ENCODE measurements at places on chromosomes 2 and 18. TPM values are rescaled to one million over a fixed set of nuclear protein-coding genes. Genes with fewer than 3 reads are reported as not detected.

GRCh38 chr18:57149531-57149930, 2.6 kb downstream of the BOD1L2 start:
- no peak for DNase-seq
- H3K4me3 ChIP-seq = no peak overlapping the region
- no peaks in the 10 kb centered on the region for H3K27me3 ChIP-seq
- H3K27ac ChIP-seq = no peak overlapping the region
- peaks cover 54% of the 10 kb centered on the region for H3K4me1 ChIP-seq
- H3K36me3 ChIP-seq = peaks cover 4% of the 10 kb centered on the region

DNA sequence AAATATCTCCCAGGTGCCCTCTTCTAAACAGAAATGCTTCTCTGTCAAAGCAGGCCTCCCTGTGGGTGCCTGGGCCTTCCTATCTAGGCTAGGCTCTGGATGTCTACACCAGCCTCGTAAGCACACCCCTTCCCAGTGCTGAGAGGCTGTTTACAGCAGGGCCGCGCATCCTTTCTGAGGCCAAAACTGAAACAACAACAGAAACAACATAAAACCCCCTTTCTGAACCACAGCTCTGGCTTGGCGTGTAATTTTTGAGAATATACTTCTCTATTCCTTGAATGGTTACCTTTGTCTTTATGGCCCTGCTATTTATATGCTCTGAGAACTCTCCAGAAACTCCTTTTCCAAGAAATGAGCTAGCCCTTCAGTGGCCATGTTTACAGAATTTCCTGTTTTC, 118.4 kb downstream of the BCL2L11 start:
- H3K4me1 ChIP-seq = no peaks in the 10 kb centered on the region
- no peak overlapping the region for H3K4me3 ChIP-seq
- no peak overlapping the region for H3K27ac ChIP-seq
- no peaks in the 10 kb centered on the region for H3K36me3 ChIP-seq
- DNase-seq = no peak

BOLL gene
- total RNA-seq = 0.22 TPM

DNA sequence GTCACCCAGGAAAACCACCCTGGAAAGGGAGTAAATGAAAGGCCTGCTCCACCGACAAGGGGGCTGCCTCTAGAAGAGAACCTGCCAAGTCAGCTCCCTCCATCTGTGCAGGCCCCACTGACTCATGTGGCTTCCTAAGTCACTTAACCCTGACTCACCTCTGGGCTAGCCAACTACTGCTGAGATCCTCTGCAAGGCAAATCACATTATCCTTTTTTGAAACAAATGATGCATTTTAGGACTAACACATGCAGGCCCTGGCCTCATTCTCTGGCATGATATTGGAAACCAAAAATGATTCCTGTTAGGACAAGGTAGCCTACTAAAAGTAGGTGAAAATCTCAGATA, 474.6 kb downstream of the EPHA4 start:
- no peak overlapping the region for H3K27ac ChIP-seq
- H3K4me3 ChIP-seq = no peak overlapping the region
- H3K27me3 ChIP-seq = peaks cover 3% of the 10 kb centered on the region
- H3K36me3 ChIP-seq = no peaks in the 10 kb centered on the region

SAG gene
- total RNA-seq = not detected

DNA sequence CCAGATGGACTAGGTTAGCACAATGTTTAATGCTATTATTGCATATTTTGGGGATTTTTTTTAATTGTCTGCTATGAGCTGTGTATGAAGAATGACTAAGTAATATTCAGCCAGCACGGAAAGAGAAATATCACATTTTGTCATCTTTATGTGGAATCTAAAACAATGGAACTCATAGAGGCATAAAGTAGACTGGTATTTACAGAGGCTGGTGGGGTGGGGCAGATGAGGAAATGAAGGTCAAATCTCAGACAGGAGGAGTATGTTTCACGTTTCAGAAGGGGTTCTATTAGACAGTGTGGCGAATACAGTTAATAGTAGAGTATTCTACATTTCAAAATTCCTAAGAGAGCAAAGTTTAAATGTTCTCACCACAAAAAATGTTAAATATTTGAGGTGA, 4.7 kb downstream of the CDH19 start:
- H3K36me3 ChIP-seq = no peaks in the 10 kb centered on the region
- no peaks in the 10 kb centered on the region for H3K27me3 ChIP-seq
- no peak overlapping the region for H3K27ac ChIP-seq
- H3K4me1 ChIP-seq = no peaks in the 10 kb centered on the region

HRH4 gene
- total RNA-seq = not detected

GRCh38 chr2:31231571-31232302, 2.2 kb upstream of the EHD3 start:
- no peaks in the 10 kb centered on the region for H3K36me3 ChIP-seq
- peaks cover 15% of the 10 kb centered on the region for H3K4me1 ChIP-seq
- no peak overlapping the region for H3K27ac ChIP-seq
- peaks cover 11% of the 10 kb centered on the region for H3K27me3 ChIP-seq
- H3K4me3 ChIP-seq = no peak overlapping the region

MBD5 gene
- total RNA-seq = 65.6 TPM

VWA3B gene
- total RNA-seq = 0.47 TPM

CREG2 gene
- 0.65 TPM for total RNA-seq

DUSP2 gene
- 0.64 TPM for total RNA-seq

HOXD10 gene
- total RNA-seq = not detected

DPP4 gene
- 3.3 TPM for total RNA-seq

DNA sequence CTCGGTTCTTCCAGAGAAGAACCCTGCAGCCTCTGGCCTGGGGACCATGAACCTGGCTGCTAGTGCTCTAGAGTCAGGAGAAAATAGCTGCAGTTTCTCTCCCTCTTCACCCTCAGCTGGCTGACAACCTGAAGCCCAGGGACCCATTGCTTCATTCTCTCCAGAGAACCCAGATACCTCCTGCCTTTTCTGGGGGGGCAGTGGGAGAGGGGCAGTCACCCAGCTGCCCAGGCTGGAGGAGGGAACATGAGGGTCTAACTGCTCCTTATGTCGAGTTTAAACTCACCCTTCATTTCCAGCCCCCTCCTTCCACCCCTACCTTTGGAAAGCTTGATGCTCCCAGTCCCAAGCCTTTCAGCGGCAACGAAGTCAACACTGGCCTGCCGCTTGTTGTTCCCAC, 7.6 kb upstream of the ZFAND2B start:
- no peak for DNase-seq
- H3K27me3 ChIP-seq = peaks cover 14% of the 10 kb centered on the region
- no peak overlapping the region for H3K27ac ChIP-seq
- H3K36me3 ChIP-seq = no peaks in the 10 kb centered on the region
- no peak overlapping the region for H3K4me3 ChIP-seq
- H3K4me1 ChIP-seq = no peaks in the 10 kb centered on the region

GRCh38 chr2:2641541-2642410, 310.7 kb upstream of the MYT1L start:
- DNase-seq = no peak
- H3K27ac ChIP-seq = no peak overlapping the region
- no peaks in the 10 kb centered on the region for H3K36me3 ChIP-seq
- H3K27me3 ChIP-seq = peaks cover 28% of the 10 kb centered on the region

DNA sequence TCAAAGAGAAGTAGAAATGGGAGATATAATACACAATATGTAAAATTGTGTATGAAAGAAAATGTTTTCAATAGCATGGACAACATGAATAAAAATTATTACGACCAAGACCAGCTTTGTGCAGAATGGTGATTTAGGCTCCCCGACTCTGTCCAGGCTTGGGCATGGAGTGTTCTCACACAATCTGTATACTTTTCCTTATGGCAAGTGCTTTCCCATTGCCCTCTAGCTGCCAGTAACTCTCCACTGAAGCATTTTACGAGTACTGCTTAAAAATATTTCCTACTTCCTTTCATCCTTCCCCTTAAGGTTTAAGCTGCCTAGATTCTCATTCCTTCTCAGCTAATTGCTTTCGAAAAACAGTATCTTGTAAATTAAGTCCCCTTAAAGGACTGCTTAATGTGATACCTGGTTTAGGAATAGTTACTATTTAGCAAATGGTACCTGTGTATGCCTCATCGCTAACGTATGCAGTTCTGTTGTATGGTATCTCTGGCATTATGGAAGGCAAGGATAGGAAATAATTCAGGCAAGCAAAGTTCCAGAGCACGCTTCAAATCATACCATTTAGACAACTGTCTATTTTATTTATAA, 714.6 kb downstream of the ERBB4 start:
- H3K27ac ChIP-seq = no peak overlapping the region
- no peak overlapping the region for H3K4me3 ChIP-seq
- no peaks in the 10 kb centered on the region for H3K4me1 ChIP-seq

DNA sequence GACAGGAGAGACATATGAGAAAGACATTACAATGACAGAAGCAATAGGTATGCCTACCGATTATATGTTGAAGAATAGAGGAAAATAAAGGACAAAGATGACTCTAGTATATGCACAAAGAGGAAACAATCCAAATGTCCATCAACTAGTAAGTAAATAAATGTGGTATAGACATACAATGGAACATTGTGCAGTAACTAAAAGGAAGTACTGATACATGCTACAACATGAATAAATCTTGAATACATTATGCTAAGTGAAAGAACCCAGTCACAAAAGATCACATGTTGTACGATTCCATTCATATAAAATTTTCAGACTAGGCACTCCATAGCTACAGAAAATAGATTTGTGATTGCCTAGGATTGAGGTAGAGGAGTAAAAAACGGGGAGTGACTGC, 28.5 kb upstream of the PGAP1 start:
- peaks cover 42% of the 10 kb centered on the region for H3K4me1 ChIP-seq
- H3K4me3 ChIP-seq = peak overlapping the region; percentile 25
- DNase-seq = no peak
- H3K27me3 ChIP-seq = no peaks in the 10 kb centered on the region

SLC4A5 gene
- 5.9 TPM for total RNA-seq

GRCh38 chr2:174012347-174013314, 47.5 kb upstream of the SP3 start:
- no peak overlapping the region for H3K27ac ChIP-seq
- H3K4me3 ChIP-seq = peak overlapping the region; percentile 49
- H3K4me1 ChIP-seq = peaks cover 32% of the 10 kb centered on the region
- peaks cover 68% of the 10 kb centered on the region for H3K27me3 ChIP-seq
- H3K36me3 ChIP-seq = no peaks in the 10 kb centered on the region
- DNase-seq = no peak

DNA sequence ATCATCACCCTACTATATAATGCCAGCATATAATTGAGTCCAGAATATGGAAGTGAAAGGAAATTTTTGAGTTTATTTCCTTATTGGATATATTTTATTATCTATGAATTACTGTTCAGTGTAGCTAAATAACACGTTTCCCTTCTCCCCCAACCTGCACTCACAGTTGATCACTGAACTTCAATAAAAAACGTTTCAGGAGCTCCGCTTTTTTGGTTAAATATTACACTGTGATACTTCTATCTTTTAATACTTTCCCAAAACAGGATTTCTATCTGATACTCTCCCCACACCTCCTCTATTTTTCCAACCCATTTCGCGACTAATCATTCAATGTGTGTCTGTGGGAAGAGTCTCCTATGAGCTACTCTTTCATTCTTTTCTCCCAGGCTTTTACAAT, 7.2 kb downstream of the VSNL1 start:
- H3K4me1 ChIP-seq = peaks cover 6% of the 10 kb centered on the region
- DNase-seq = no peak
- H3K27me3 ChIP-seq = peaks cover 17% of the 10 kb centered on the region
- no peak overlapping the region for H3K27ac ChIP-seq
- H3K4me3 ChIP-seq = no peak overlapping the region
- H3K36me3 ChIP-seq = no peaks in the 10 kb centered on the region

DNA sequence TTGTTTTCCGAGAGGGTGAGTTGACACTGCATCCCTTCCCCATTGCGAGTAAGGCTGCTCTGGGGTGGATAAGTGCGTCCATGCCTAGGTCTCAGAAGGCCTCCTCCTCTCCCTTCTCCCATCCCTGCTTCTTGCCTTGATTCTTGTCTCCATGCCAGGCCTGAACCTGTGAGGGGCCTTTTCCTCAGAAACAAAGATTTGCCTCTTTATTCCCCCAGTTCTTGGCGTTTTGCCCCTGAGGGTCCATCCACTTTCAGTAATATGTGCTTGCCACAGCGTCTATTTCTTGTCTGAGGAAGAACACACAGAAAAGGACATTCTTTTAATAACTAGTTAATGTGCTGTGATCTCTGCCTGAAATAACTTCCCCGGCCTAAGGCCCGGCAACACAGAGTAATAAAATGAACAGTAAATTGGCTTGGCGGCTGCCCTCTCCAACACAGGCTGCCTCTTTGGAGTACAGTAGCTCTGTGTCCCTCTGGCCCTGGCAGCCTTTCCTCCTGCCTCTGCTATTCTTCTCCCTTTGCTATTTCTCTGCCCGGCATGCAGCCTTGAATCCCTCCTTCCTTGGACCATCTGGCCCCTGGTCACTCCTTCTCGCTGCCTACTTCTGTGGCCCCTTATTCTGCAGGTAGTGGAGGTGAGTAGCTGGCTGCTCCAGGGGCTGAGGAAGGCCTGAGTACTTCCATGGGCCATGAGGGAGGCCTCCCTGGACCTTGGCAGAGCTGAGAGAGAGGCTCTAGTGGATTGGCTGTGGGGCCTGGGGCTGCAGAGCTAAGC, 4.4 kb downstream of the EHD3 start:
- H3K27me3 ChIP-seq = peaks cover 4% of the 10 kb centered on the region
- no peak overlapping the region for H3K27ac ChIP-seq
- peaks cover 12% of the 10 kb centered on the region for H3K4me1 ChIP-seq
- H3K4me3 ChIP-seq = no peak overlapping the region

- no peaks in the 10 kb centered on the region for H3K27me3 ChIP-seq
- DNase-seq = no peak
- no peaks in the 10 kb centered on the region for H3K4me1 ChIP-seq
- no peak overlapping the region for H3K27ac ChIP-seq
Observed at GRCh38 chr2:84741182-84741822, 139.6 kb downstream of the TRABD2A start.

AOX1 gene
- total RNA-seq = 4.1 TPM

HOXD3 gene
- not detected for total RNA-seq

IMP4 gene
- 43.0 TPM for total RNA-seq

DNA sequence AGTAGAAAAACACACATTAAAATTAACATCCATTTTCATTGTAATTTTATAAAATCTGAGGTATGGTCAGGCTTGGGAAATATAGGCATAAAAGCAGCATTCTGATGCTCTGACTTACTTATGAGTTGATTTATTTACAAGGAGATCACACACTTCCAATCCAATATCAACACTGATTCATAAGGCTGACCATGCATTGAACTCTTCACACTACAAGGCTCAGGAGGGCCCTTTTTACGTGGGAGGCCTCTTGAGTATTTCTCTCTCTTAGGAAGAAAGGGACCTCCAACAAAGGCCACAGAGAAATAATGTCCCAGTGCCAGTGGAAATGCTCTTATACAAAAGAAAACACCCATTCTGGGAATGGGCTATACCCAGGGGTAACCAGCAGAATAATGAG, 222.8 kb downstream of the NAPG start:
- DNase-seq = no peak
- H3K36me3 ChIP-seq = no peaks in the 10 kb centered on the region
- H3K27ac ChIP-seq = no peak overlapping the region
- H3K4me1 ChIP-seq = peaks cover 2% of the 10 kb centered on the region
- H3K4me3 ChIP-seq = no peak overlapping the region

CRYGC gene
- not detected for total RNA-seq

GRCh38 chr18:48820483-48821250, 130.1 kb downstream of the SMAD7 start:
- H3K36me3 ChIP-seq = peaks cover 19% of the 10 kb centered on the region
- no peak overlapping the region for H3K27ac ChIP-seq
- H3K27me3 ChIP-seq = no peaks in the 10 kb centered on the region
- no peak overlapping the region for H3K4me3 ChIP-seq
- no peak for DNase-seq

All from progenitor cell of endocrine pancreas (in vitro differentiated cells).